ENCODE measurements at places on chromosomes 7 and 10.

DNA sequence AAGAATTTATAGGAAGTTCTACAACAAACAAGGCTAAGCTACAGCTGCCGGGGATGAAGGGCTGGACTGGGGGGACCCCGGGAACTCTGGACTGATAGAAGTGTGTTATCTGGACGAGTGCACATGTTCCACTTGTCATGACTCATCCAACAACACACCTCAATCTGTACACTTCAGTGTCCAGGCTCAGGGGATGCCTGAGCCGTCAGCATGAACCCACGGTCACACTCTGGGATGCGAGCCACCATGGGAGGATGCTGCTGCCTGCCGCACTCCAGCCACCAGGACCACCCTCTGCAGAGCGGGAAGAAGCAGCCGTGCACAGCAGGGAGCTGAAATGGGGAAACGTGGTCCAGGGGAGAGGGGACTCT, 67.5 kb downstream of the MAD1L1 start:
- DNase-seq, result no peak

- peak; percentile 41 for DNase-seq
These were observed 13.9 kb upstream of the HSPA12A start for GRCh38 chr10:116756277-116756676.

GRCh38 chr7:148964483-148965267, 63.6 kb downstream of the PDIA4 start:
- no peak for DNase-seq

- no peak for DNase-seq
These were observed 112.2 kb downstream of the TES start for GRCh38 chr7:116322541-116322940.

- peak; percentile 51 for DNase-seq
These were observed 84.9 kb upstream of the ADRB1 start for GRCh38 chr10:113958631-113959382.

DNA sequence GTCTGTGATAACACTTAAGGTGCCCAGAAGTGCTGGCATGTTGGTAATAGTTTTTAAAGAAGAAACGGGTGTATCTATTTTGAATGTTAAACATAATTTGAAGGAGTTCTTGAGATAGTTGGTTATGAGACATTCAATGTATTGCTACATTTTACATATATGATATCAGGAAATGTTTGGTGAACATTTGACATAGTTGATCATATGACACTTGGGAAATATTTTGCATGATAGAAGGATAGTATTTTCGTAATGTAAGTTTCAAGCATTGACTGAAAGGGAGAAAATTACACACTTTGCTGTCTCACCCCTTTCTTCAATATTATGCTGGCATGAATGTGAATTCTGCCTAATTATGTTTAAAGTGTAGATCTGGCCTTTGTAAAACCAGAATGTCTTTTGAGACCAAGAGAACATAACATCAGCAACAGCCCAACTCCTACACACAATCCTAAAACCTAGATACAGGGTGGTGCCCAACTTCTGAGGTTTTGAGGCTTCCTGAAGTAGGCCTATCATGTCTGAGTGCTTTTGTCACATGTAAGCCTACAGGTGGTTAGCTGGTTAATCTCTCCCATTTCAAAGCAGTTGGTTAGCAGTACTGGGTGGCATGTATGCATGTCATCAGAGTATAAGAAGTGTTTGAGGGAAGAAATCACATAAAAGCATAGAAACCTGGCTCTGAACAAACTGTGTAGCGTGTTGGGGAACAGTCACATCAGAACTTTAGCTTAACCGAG, 2.1 kb downstream of the ADD3 start:
- DNase-seq, result no peak

- no peak for DNase-seq
These were observed 15.4 kb upstream of the PYROXD2 start for GRCh38 chr10:98430427-98430826.

DNA sequence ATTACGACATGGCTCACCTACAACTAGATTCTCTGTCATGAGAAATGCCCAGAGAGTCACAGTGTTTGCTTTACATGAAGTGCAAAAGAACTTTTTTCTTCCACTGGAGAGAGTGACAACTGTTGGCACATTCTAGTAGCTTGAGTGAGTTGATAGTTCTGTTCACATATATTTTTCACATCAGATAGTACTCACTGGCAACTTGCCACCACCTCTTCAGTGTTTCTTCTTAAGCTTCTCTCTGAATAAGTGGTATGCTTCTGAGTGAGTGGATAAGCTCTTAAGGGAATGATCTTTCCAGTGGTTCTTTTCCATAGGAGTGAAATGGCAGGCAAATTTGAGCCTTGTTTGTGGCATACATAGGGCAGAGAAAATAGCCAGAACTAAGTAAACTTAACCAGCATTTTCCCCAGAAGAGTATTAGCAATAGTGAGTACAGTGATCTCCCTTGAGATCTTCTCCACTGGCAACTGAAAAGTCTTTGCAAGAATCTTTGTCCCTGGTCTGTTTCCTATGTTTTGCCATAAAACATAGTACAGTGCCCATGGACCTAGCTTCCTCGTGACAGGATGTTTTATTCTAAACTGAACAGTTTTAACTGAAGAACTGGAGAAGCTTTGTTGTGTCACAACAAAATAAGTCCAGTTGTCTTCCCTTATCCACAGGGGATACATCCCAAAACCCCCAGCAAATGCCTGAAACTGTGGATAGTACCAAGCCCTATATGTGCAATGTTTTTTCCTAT, 125.4 kb upstream of the CDK13 start:
- no peak for DNase-seq

GRCh38 chr10:87746911-87747310, 71.1 kb downstream of the ATAD1 start:
- no peak for DNase-seq

DNA sequence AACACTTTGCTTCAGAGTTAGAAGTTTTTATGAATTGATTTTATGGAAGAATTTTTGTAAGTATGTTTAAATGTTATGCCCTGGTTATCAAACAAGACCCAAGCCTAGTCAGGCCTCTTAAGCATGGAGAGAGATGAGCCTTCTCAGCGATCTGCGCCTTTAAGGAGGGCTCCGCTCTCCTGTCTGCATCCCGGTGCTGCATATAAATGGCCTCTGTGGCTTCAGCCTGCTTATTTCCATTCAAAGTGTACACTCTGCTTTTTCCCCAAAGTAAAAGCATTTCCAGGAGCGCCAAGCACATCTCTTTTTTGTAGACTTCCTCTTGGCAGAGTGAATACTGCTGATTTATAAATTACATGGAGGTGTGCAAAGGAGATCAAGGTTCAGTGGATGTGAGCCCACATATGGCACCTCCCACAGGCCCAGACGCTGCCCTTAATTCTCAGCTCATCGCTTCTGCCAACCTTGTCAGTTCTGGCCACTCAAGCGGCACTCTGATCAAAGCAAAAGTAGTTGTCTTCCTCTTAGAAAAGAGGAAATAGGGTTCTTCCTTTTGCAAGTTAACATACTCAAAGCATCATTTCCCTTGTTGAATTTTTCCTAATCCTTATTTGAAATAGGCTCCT, 70.0 kb upstream of the SFMBT2 start:
- no peak for DNase-seq

DNA sequence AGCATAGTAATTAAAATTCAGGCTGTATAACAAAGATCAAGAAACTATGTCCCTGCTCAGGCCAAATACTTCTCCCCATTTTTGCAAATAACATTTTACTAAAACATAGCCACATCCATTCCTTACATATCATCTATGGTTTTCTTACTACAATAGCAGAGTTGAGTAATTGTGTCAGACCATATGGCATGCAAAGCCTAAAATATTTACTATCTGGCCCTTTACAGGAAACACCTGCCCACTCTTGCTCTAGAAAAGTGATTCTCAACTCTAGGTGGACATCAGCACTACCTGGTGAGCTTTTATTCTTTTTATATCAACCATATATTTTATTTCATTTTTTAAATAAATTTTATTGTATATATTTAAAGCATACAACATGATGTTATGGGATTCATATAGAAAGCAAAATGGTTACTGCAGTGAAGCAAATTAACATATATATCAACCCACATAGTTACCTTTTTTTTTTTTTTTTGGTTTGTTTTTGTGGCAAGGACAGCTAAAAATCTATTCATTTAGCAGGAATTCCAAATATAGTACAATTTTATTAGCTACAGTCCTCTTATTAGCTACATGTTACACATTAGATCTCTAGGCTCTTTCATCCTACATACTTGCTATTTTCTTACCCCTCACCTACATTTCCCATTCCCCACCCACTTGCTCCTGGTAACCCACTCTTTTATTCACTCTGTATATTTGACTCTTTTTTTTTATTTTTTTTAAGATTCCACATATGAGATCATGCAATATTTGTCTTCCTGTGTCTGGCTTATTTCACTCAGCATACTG, 19.6 kb downstream of the ABI1 start:
- no peak for DNase-seq

- no peak for DNase-seq
These were observed 113.6 kb downstream of the LSMEM1 start for GRCh38 chr7:112594397-112594796.

GRCh38 chr10:131431533-131431932, 120.0 kb upstream of the TCERG1L start:
- no peak for DNase-seq

- DNase-seq, result no peak
These were observed 305.4 kb upstream of the PODXL start for GRCh38 chr7:131861620-131862346.

DNA sequence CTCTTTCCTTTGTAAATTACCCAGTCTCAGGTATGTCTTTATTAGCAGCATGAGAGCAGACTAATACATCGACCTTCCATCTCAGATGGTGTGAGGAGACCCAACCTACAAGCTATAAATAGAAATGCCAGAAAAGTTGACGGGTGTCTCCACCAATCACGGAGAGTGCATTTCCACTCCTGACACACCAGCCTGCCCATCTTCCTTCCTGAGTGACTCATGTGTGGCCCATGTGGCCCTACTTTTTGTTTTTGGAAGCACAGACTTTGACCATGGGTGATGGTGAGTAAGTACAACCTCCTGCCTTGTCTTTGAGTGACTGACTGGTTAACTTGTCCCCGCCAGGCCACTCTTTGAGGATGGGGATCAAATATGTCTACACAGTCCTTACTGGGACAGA, 147.0 kb downstream of the OAT start:
- no peak for DNase-seq

DNA sequence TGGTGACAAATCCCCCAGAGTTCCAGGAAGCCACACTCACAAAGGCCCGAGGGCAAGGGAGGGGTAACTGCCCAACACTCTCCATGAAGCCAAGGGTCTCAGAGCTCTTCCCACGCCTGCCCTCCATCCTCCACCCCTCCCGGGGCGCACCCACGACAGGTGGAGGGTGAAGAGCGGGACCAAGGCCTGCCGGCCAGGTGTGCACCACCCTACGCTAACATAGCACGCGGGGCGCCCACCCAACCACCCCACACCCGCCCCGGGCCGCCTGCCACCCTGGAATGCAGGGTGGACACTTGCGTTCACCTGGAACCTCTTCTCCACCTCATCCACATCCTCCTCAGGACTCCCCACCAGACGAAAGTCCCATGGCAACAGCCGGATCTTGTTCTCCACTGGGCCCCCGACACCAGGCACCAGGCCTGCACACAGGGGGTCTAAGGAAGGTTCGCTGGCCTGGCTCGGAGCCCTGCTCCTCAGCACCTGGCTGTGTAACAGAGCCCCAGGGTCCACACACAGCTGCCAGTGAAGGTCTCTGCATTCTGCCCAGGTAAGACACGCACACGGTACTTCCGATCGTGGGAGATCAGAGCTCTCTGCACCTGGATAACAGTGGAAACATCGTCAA, 32.7 kb downstream of the MAD1L1 start:
- no peak for DNase-seq

GRCh38 chr7:120876922-120877321, 19.0 kb upstream of the TSPAN12 start:
- DNase-seq, result no peak

Measured in uterus (tissue), 4 donors.